ENCODE measurements at places on chromosomes 1 and 21. TPM values are rescaled to one million over a fixed set of nuclear protein-coding genes. Genes with fewer than 3 reads are reported as not detected.

TMEM125 gene
- not detected for polyA plus RNA-seq

NUF2 gene
- polyA plus RNA-seq = 0.67 TPM

DNA sequence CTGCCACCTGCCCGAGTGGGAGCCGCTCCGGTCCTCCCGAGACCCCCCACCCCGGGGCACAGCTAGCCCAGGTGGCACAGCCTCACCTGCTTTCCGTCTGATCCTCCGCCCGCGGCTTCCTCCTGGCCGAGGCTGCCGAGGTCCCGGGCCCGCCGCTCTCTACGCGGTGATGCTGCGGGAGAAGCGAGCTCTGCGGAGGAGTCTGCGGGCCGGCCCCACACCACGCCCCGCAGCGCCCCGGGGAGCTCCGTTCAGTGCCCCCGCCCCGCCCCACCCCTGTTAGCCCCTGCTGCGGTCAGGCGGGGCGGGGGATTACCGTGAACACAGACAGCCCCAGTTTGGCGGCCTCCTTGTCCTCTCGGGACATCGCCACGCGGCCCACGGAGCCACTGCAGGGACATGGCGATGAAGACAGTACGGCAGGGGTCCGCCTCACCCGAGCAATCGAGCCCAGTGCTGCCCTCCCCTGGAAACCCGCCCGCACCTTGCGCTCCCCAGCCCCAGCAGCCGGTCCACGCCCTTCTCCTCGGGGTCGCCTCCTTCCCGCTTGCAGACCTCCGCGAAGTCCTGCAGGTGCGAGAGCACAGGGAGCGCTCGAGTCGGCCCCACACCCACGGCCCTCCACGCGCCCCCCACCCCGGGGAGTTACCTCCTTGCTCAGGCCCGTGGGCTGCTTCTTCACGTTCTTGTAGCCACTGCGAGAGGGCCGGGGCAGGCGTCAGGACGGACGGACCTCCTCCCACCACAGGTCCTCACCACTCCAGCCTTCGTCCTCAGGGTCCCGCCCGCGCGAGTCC, 933 bp downstream of the C1orf35 start:
- DNase-seq = peak; percentile 65

GRCh38 chr1:154716011-154716410, 108.0 kb upstream of the ADAR start:
- DNase-seq = peak; percentile 13

GRCh38 chr1:187433598-187433997, 604.8 kb downstream of the PLA2G4A start:
- no peak for DNase-seq

GRCh38 chr1:9902060-9902452, 8.0 kb downstream of the CTNNBIP1 start:
- no peak for DNase-seq

DNA sequence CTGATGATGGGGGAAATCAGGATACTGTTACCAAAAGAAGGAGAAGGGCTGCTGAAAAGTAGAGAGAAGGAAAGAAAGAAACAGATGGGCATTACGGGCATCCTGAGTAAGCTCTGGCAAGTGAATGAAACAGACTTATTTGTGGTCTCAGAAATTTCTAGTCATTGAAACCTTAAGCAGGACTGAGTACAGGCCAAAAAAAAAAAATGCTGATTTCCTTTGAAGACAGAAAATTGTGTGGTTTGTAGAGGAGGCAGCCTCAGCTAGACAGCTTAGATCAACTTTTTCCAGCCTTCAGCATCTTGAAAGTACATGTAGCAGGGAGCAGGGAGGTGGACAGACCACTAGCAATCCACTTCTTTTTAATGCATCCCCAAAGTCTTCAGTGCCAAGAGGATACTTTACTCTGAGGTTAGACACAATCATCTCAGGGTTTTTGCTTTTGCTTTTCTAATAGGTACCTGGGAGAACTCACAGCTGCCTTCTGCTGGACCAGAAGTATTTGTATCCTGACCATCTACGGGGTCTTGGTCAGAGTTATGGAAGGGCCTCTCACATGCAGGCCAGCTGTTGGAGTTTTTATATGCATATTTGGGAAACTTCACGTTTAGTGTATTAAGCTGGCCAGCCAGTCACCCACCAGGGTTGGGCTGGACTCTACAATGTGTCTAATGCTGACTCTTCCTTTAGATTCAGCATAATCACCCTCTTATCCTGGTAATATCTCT, 10.6 kb upstream of the CAPZB start:
- DNase-seq = no peak

- peak; percentile 44 for DNase-seq
Measured at GRCh38 chr1:248841702-248842395, 3.8 kb downstream of the ZNF672 start.

DNA sequence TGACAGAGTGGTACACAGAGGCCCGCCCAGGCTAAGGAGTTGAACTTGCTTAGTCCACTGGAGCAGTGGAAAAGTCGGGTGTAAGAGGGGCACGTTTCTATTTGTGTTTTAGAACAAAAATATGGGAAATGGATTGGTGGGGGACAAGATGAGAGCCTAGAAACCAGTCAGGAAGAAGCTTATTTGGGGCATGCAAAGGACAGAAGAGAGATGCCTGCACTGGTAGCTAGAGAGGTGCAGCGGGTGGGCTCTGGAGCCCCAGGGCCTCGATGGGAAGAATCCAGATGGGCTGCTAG, 1.2 kb upstream of the LIN9 start:
- no peak for DNase-seq

DNA sequence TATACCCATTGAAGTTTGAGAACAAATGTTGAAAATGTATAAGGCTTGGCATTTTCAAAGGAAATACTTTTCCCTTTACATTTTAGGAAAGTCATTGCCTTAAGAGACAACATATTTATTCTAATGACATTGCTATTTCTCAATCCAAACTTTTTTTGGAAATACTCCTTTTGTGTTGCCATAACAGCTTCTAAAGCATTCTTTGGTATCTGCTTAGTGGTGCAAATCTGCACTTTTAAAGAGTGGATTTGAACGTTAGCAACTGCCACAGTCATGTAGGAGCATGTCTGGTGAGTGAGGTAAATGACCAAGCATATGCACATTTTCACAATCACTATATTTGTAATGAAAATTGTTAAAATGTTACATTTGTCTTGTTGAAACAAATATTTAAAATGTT, 124.4 kb upstream of the GORAB start:
- no peak for DNase-seq

DNA sequence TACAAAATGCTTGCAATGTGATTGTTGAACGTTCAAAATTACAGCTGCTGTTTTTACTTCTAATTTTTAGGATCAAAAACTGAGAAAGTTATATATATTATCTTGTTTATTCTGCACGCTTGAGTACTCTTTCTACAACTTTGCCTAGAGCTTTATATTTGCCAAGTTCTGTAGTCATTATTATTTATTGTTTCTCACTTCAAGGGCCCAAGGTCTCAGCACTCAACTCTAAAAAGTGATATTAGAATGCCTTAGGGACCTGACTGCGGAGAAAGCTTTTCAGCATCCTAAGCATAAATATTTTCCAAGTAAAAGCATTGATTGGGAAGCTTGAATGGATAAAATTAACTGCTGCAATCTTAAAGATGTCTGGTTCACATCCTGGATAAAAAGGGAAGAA, 83.6 kb downstream of the UBE2U start:
- no peak for DNase-seq

GRCh38 chr1:224507771-224508523, 73.3 kb upstream of the WDR26 start:
- no peak for DNase-seq

DNA sequence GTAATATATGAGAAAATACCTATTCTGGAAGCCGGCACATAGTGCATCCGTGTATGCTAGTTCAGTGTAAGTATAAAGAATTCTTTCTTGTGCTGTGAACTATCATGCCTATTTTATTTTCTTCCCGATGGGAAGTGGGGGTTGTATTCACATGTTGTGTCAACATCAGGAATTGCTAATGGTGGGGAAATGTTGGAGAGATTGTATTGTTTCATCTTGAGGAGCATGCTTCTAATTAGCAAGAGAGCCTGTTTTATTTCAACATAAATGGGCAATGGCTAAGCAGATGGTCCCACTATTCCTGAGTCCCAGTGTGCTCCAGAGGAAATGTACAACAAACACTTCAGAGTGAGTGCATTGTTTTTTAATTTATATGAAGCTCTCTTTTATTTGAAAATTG, 485.2 kb downstream of the PLPP3 start:
- DNase-seq = no peak

- DNase-seq = no peak
Measured at GRCh38 chr1:51989582-51990477, 670 bp downstream of the RAB3B start.

- no peak for DNase-seq
Measured at GRCh38 chr21:19914028-19914427, 1084.2 kb upstream of the NCAM2 start.

- no peak for DNase-seq
Measured at GRCh38 chr1:13697738-13698137, 2.2 kb upstream of the PRDM2 start.
